ENCODE measurements at places on chromosomes 13 and 19. TPM values are rescaled to one million over a fixed set of nuclear protein-coding genes. Genes with fewer than 3 reads are reported as not detected.

DNA sequence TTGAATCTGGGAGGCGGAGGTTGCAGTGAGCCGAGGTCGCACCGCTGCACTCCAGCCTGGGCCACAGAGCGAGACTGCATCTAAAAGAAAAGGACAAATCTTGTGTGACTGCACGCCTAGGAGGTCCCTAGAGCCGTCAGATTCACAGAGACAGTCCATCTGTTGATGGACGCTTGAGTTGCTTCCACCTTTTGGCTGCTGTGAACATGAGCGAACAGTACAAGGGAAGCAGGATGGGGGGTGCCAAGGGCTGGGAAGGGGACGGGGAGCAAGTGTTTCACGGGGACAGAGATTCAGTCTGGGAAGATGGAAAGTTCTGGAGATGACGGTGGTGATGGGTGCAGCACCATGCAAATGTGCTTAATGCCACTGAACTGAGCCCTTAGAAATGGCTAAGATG, 78.7 kb downstream of the GNG7 start:
- H3K27ac ChIP-seq: no peak overlapping the region
- no peaks in the 10 kb centered on the region for H3K27me3 ChIP-seq
- H3K4me1 ChIP-seq: peaks cover 29% of the 10 kb centered on the region
- DNase-seq: no peak
- no peak overlapping the region for H3K4me3 ChIP-seq
- no peaks in the 10 kb centered on the region for H3K36me3 ChIP-seq

DNA sequence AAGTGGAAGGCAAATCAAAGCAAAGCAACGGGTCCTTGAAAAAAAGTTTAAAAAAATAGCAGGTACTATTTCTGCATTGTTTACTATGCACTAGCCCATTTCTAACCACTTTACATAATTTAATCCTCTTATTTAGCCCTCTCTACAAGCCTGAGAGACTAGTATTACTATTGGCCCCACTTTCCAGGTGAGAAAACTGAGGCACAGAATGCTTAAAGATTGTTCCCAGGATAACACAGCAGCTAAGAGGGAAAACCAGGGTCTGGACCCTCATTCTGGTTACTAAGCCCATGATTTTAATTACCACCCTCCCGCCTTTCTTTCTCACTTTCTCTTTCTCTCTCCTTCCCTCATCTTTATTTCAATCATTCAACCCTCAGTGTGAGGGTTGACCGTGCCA, 5.7 kb downstream of the ZSWIM9 start:
- peaks cover 2% of the 10 kb centered on the region for H3K36me3 ChIP-seq
- H3K27ac ChIP-seq: no peak overlapping the region
- no peak for DNase-seq
- H3K27me3 ChIP-seq: no peaks in the 10 kb centered on the region

The PLK5 gene
- total RNA-seq: not detected

The USPL1 gene
- total RNA-seq: 10.9 TPM

DNA sequence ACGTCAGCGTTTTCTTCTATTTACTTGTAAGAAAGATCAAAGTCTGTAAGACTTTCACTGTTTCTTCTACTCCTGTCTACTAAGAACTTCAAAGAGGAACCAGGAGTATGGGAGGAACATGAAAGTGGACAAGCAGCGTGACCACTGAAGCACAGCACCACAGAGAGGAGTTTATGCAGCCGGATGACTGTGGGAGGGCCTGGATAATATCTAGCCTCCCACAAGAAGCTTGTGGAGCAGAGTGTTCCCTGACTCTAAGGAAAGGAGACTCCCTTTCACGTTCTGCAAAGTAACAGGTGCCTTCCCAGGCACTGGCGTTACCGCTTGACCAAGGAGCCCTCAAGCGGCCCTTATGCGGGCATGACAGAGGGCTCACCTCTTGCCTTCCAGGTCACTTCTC, 83.6 kb upstream of the PDCD5 start:
- DNase-seq: no peak
- H3K4me3 ChIP-seq: no peak overlapping the region
- no peak overlapping the region for H3K27ac ChIP-seq
- no peaks in the 10 kb centered on the region for H3K36me3 ChIP-seq
- no peaks in the 10 kb centered on the region for H3K4me1 ChIP-seq

The DKKL1 gene
- total RNA-seq: not detected

DNA sequence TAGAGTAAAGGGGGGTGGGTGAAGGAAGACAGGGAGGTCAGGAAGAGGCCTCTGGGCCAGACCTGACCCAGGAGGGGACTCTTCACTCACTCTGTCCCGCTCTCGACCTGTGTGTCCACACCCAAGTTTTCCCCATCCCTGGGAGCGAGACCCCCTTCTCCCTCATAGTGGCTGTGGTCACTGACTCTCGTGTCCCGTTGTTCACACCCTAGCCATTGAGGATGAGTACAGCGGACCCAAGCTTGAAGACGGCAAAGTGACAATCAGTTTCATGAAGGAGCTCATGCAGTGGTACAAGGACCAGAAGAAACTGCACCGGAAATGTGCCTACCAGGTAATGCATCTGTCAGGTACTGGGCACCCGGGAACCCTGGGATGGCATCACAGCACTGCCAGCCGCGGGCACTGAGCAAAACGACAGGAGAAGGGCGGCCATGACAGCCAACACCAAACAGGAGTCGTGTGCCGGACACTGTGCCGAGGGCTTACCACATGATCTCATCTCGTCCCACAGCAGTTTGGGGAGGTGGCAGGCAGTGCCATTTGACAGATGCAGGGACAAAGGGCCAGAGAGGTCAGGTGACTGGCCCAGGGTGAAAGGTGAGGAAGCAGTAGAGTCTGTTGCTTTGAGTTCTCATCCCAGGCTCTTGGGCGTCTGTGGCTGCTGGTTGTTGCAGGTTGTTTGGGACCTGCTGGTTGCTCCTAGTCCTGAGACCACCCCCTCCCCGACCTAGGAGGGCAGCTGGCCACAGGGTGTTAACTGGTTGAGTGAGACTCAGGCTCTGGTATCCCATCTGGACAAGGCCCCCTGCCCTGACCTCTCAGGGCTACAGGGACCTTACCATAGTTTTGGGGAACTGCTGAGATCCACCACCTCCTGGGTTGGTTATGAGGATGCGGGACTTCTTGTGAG, 29.6 kb downstream of the PPP5C start:
- H3K4me1 ChIP-seq: peaks cover 45% of the 10 kb centered on the region
- no peak for DNase-seq
- H3K27me3 ChIP-seq: no peaks in the 10 kb centered on the region
- no peak overlapping the region for H3K4me3 ChIP-seq
- peaks cover 7% of the 10 kb centered on the region for H3K36me3 ChIP-seq

- H3K27ac ChIP-seq: peak overlapping the region; percentile 68
- no peaks in the 10 kb centered on the region for H3K36me3 ChIP-seq
- DNase-seq: no peak
- H3K4me1 ChIP-seq: peaks cover 13% of the 10 kb centered on the region
Measured at GRCh38 chr13:78657699-78658629, 991 bp downstream of the OBI1 start.

- no peaks in the 10 kb centered on the region for H3K27me3 ChIP-seq
- H3K4me3 ChIP-seq: no peak overlapping the region
- peaks cover 2% of the 10 kb centered on the region for H3K36me3 ChIP-seq
- H3K4me1 ChIP-seq: peaks cover 33% of the 10 kb centered on the region
Measured at GRCh38 chr19:13070425-13071140, 32.1 kb downstream of the LYL1 start.

- H3K27ac ChIP-seq: no peak overlapping the region
- H3K4me3 ChIP-seq: no peak overlapping the region
- H3K36me3 ChIP-seq: no peaks in the 10 kb centered on the region
- DNase-seq: no peak
- no peaks in the 10 kb centered on the region for H3K27me3 ChIP-seq
Measured at GRCh38 chr13:112842343-112842856, 126.6 kb upstream of the MCF2L start.

The GPC5 gene
- total RNA-seq: not detected

DNA sequence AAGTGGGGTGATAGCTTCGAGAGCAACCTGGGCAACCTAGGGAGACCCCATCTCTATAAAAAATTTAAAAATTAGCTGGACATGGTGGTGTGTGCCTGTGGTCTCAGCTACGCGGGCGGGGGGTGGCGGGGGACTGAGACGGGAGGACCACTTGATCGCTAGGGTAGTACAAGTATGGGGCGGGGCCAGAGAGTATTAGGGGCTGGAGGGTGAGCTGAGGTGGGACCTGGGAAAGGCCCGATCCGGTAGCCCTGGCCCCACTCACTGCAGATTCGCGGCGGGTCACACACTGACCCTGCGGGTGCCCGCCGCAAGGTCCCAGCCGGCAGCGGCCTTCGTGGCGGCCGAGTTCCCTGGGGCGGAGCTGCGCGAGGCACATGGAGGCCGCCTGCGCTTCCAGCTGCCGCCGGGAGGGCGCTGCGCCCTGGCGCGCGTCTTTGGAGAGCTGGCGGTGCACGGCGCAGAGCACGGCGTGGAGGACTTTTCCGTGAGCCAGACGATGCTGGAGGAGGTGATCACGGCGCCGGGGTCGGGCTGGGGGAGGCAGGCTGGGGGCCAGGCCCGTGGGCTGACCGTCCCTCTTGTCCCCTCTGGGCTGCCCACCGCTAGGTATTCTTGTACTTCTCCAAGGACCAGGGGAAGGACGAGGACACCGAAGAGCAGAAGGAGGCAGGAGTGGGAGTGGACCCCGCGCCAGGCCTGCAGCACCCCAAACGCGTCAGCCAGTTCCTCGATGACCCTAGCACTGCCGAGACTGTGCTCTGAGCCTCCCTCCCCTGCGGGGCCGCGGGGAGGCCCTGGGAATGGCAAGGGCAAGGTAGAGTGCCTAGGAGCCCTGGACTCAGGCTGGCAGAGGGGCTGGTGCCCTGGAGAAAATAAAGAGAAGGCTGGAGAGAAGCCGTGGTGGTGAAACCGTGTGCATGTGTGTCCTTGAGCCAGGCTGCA, 2.0 kb upstream of the ARHGAP45 start:
- peaks cover 37% of the 10 kb centered on the region for H3K4me1 ChIP-seq
- no peaks in the 10 kb centered on the region for H3K36me3 ChIP-seq
- H3K4me3 ChIP-seq: no peak overlapping the region
- peaks cover 30% of the 10 kb centered on the region for H3K27me3 ChIP-seq
- peak; percentile 74 for DNase-seq
- no peak overlapping the region for H3K27ac ChIP-seq

GRCh38 chr19:35421362-35421761, 26.7 kb upstream of the FFAR2 start:
- peak overlapping the region; percentile 63 for H3K27ac ChIP-seq
- H3K27me3 ChIP-seq: no peaks in the 10 kb centered on the region
- no peaks in the 10 kb centered on the region for H3K36me3 ChIP-seq
- DNase-seq: peak; percentile 93
- peaks cover 28% of the 10 kb centered on the region for H3K4me1 ChIP-seq
- H3K4me3 ChIP-seq: no peak overlapping the region

GRCh38 chr13:35216131-35216530, 260.4 kb downstream of the MAB21L1 start:
- H3K27me3 ChIP-seq: no peaks in the 10 kb centered on the region
- no peak overlapping the region for H3K4me3 ChIP-seq
- H3K27ac ChIP-seq: no peak overlapping the region
- H3K4me1 ChIP-seq: no peaks in the 10 kb centered on the region

GRCh38 chr13:87331178-87331577, 340.0 kb upstream of the SLITRK5 start:
- no peaks in the 10 kb centered on the region for H3K4me1 ChIP-seq
- no peaks in the 10 kb centered on the region for H3K27me3 ChIP-seq
- H3K4me3 ChIP-seq: no peak overlapping the region
- DNase-seq: no peak
- no peak overlapping the region for H3K27ac ChIP-seq

DNA sequence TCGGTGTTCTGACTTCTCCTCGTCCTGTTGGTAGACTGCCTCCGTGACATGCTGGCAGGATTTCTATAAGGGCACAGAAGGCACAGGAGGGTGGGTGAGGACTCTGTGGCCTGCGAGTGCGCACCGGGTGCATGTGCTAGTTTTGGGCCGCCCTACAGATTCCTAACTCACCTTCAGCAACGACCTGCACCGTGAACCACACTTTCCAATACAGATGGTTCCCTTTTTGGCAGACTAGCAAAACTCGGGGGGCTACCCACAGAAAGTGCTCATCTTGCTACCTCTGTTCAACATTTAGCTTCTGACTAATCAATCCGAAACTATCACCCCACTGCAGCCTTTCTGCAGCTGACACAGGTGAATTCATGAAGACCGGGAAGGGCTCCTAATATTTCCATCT, 14.1 kb upstream of the AMER2 start:
- no peaks in the 10 kb centered on the region for H3K4me1 ChIP-seq
- no peak overlapping the region for H3K27ac ChIP-seq
- no peak for DNase-seq
- H3K27me3 ChIP-seq: no peaks in the 10 kb centered on the region
- H3K4me3 ChIP-seq: no peak overlapping the region
